ENCODE measurements at places on chromosomes 6 and 20.
A peak's percentile ranks its signal among the peaks of the same experiment; 100 is the strongest.

GRCh38 chr6:107534571-107535141 is 44.7 kb downstream of the SOBP start:
- DNase-seq: no peak

- no peak for DNase-seq
These were observed 13.1 kb downstream of the MTHFD1L start for GRCh38 chr6:150878347-150879213.

DNA sequence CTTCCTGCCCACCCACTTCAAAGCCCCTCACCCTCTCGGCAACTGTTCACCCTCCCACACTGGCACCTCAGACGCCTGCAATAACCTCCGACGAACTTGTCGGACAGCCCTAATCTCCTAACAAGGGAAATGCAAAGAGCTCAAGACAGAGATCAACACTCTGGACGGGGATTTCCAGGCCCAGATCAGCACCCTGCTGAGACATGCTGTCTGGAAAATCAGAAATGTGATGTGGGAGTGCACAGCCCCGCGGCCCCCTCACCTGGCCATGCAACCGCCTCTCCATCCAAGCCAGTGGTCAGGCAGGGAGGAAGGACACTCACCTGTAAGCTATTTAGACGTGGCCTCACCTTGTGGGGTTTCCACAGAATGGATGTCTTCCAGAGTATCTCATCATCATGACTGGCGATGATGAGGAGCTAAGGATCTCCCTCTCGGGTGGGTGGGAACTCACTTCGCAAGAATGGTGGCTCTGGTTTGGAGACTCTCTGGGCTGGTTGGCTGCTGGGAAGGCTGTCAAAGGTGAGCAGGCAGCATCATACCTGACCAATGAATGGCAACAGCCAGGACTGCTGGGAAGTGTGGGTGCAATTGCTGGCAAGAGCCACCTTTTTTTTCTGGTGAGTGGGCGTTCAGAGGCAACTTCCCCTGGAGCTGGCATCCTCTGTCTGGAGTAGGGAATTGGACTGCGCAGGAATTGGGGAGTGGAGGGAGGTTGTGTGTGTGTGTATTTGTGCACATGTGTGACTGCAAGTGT is 28.1 kb upstream of the ADTRP start:
- DNase-seq: no peak

- DNase-seq: peak; percentile 68
These were observed 14.7 kb downstream of the UQCC2 start for GRCh38 chr6:33696548-33697518.

DNA sequence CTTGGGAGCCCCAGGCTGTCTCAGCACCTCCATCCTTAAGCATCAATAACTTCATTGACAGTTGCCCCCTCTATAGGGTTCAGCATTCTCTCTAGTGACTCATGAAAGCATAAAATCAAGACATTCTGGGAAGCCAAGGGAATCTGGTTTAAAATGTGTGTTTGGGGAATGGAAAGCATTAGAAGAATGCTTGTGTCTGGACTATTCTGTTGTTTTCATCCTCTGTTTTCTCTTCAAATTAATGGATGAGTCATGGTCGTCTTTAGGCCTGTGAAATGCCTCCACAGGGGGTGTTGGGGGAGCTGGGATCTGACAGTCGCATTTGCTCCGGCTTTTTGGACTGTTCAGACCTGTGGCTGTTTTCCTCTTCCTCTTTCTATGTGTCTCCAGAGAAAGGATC is 279.7 kb downstream of the CDC5L start:
- peak; percentile 46 for DNase-seq
